ENCODE measurements at places on chromosomes 3 and 15.

GRCh38 chr15:94279736-94280135 is 48.4 kb downstream of the MCTP2 start:
- DNase-seq, result no peak

GRCh38 chr15:60479361-60480110 is 594 bp upstream of the ICE2 start:
- DNase-seq, result no peak

DNA sequence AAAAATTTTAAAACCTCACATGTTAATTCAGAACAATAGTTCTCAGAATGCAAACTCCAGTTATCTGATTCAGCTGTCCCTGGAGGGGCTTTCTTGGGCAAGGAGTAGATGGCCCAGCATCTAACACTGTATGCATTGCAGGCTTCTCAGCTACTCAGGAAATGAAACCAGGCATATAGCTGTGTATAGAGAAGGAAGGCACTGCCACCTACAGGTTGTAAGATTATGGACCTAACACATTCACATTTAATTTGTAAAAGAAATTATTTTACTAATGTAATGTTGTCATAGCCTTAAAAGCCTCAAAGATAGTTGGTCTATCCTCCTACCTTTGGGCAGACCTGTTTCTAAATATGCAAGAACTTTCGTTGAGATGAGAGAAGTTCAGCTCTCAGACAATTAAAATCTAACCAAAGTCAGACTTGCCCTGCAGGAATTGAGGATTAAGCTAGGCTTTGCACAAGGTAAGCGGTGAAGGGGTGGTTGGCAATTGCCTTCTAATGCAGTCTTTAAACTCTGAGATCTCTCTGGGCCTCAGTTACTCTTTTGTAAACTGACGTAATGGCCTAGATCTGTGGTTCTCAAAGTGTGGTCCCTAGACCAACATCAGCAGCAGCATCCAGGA is 132.8 kb upstream of the SLC24A5 start:
- peak; percentile 65 for DNase-seq

GRCh38 chr3:187748050-187748481 is 2.8 kb upstream of the BCL6 start:
- peak; percentile 62 for DNase-seq

DNA sequence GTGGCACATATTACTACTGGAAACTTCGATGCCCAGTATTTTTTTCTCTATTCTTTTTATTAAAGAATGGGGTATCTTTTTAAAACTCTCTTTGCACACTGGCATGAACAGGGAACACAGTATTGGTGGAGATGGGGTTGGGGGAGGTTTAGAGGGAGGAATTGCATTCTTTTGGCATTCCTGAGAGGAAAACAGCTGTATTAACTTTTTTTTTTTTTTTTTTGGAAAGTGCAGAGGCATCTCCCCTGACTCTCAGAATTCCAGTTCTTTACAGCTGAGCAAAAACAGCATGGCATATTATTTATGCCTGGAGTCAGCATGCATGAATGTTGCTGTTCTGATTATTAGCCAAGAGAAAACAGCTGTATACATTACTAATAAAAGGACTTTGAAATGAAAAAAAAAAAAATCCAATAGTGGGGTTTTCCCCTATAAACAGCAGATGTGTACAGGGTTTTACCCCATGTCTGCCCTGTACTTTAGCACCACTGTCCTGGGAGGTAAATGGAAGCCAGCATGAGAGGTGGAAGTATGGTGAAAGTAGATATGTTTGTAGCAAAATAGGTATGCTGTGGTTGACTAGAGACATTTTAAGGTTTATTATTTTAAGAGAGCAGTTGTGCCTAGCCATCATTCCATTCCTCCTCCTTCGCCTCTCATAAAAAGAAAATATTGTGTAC is 132.2 kb downstream of the FNDC3B start:
- peak; percentile 26 for DNase-seq

DNA sequence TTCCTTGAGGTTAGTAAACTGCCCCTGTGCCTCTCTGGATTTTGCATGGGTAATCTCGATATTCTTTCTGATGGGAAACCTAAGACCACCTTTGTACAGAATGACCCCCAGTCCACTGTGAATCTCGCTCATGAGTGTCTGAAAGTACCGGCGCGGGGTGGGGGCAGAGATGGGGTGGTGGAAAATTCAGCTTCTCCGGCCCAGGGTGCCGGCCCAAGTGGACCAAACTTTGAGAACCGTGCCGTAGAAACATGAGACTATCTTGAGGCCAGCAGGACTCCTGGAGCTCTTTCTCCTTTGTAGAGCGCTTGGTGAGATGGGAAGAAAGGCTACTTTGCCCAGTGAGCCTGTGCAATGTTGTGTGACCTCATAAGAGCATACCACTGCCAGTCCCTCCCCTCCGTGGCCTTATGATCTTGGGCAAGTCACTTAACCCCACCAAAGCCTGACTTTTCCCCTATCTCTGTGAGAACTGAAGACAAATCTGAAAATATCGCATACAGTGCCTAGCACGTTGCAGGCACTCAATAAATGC is 40.4 kb upstream of the VEPH1 start:
- no peak for DNase-seq

DNA sequence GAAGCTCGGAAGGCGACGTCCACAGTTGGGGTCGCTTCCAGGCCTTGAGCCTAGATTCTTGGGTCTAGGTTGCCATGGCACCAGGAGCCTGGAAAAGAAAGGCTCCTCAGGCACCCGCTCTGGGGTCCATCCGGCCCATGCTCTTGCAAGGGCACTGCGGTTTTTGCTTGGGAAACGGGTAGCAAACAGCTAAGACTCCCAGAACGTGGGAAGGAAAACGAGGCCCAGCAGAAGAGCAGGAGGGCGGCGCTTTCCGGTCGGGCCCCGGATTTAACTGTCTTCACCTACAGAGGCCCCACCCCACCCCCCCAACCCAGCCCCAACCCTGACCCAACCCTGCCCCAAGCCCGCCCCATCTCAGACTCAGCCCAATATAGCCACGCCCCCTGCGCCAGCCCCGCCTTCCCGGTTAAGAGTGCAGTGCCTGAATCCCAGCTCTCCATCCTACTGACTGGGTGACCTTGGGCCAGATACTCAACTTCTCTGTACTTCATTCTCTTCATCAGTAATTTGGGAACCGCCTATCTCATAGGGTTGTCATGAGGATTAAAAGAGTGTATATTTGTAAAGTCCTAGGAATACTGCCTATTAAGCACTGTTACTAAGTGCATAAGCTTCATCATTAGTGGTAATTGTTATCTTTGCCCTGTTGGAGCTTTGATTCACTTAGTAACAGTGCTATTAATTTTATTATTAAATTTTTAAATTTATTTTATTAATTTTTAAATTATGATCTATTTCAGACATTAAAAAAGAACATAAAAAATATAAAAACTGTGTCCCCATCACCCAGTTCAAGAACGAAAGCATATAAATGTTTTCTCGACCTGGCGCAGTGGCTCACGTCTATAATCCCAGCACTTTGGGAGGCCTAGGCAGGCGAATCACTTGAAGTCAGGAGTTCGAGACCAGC is 28.4 kb upstream of the SMAD6 start:
- no peak for DNase-seq

DNA sequence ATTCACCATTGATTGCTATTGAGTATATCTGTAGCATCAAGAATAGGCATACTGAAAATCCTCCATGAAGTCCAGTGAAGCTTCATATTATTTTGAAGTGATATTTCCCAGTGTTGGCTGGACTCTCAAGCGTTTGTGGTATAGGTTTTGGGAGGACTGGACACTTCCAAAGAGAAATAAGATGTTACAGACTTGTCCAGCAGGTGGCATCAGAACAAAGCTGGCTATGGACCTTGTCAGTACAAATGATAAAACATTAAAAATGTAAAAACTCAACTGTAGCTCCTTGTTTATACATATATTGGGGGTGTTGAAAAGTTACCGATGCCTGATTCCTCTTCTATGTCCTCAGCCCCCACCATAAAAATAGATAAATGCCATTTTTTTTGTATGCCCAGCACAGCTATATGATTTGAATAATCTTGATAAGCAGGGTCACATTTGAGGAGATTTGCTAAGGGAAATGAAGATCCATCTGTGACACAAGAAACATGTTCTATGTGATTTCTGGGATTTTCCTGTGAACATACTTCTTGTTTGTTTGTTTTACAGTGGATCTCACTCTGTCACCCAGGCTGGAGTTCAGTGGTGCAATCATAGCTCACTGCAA is 54.5 kb upstream of the GOLGA6B start:
- DNase-seq, result peak; percentile 43
